Activated CD4-positive, alpha-beta T cell treated with anti-CD3 and anti-CD28 coated beads, Interleukin-2, amount 50 U/mL, for 48 hours (primary cell): ENCODE measurements at places on chromosomes 16 and 17.
A peak's percentile ranks its signal among the peaks of the same experiment; 100 is the strongest.

- DNase-seq = peak; percentile 20
These were observed 87.5 kb upstream of the WSB1 start for GRCh38 chr17:27206447-27206846.

- DNase-seq = no peak
These were observed 17.8 kb upstream of the METRNL start for GRCh38 chr17:83061586-83061985.

DNA sequence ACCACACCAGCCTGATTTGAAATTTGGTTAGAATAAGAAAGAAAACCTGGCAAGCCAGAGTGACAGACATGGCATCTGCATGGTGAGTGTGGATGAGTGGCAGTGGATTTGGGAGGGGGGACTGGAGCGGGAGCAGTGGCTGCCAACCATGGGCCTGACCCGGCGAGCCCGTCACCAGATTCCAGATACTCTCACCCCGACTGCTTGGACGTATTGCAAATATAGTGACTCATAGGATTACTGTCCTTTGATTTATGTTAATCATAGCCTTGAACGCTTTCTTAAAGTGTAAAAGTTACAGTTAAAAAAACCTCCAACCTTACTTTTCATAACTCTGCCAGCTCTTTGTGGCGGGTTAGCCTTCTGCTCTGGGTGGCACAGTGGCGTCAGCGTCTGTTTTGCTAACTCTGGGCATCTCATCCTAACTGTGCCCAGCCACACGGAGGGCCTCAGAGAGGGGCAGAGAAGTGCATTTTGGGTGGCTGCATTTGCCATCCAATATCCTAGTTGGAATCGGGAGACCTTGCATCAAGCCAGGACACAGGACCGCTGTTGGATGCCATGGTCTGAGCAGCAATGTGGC is 26.8 kb upstream of the FOXK2 start:
- no peak for DNase-seq

GRCh38 chr17:12545877-12546513 is 119.7 kb upstream of the MYOCD start:
- DNase-seq = peak; percentile 3

- no peak for DNase-seq
These were observed 19.0 kb upstream of the GNG13 start for GRCh38 chr16:819336-820043.

DNA sequence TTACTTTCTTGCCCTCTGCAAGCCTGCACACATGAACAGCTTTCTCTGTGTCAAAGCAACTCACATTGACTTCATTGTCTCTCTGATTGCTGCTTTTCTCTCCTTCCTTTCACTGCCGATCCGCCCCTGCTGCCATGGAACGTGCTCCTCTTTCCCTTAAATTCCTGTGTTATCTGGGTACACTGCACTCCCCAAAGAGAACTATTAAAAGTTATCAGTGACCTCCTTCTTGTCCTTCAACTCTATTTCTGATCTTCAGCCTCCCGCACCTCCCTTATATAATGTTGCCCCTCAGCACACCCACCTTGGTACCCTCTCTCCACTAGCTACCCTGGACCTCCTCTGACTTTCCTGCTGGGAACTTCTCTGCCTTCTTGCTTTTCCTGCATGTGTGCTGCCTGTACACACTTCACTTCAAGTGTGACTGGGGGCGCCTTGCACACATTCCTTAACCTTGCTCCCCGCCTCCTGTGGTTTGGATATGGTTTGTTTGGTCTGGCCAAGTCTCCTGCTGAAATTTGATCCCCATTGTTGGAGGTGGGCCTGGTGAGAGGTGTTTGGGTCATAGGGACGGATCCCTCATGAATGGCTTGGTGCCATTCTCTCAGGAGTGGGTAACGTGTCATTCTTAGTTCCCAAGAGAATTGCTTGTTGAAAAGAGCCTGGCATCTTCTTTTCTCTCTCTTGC is 26.7 kb upstream of the PMP22 start:
- no peak for DNase-seq

GRCh38 chr16:81838794-81839193 is 59.7 kb downstream of the PLCG2 start:
- DNase-seq = no peak

DNA sequence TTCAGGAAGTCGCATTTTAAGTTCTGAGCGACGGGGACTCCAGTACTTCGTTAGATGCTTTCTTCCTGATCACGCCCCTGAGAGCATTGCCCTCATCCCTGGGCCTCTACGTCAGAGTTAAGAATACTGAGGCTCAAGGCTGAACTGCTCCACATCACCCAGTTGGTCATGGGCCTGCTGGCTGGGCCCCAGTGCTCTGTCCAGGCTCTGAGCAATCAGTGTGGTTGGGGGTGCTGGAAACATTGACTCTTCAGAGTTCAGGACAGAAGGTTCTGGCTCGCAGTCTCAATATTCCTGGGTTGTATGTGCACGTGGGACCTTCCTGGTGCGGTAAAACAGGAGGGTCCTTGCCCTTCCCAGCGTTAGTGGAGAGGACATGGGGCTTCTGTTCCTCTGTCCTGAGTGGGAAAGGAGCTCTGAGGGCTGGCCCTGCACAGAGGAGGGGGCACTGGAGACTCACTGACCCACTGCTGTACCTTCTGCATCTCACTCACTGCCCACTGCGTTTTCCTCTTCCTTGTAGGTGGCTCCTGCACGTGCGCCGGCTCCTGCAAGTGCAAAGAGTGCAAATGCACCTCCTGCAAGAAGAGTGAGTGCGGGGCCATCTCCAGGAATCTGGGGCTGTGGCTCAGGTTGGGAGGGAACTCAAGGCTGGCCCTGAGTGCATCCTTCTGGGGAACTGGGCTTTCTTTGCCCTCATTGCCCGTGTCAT is 518 bp downstream of the MT1E start:
- no peak for DNase-seq

DNA sequence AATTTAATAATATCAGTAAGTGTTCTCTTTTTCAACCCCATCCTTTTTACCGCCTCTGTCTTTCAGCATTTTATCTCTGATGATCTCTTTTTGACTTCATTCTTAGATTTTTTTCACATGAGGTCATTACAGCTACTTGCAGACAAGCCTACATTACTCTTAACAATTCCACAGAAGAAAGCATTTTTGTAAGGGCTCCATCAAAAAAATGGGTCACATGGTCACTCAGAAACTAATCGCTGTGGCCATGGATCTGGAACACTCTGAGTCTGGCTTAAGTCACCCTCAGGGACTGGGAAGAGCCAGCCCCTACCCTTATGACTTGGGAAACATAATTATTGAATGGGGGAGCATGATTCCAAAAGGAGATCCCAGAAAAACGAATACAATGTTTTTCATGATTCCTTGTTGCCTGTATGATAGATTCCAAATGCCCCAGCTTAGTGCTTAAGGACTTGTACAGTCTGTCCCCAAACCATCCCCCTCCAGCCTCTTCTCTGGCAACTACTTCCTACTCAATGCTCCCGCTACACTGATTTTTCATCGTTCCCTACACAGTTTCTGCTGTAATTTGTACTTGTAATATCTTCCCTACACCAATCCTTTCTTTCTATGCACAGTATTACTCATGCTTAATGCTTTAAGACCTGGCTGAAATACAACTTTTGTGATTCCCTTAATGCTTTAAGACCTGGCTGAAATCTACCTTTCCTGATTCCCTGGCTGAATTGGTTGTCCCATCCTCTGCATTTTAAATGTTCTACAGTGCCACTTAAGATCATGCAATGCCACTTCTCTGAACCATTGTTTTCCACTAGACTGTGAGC is 457.8 kb downstream of the HS3ST4 start:
- no peak for DNase-seq

DNA sequence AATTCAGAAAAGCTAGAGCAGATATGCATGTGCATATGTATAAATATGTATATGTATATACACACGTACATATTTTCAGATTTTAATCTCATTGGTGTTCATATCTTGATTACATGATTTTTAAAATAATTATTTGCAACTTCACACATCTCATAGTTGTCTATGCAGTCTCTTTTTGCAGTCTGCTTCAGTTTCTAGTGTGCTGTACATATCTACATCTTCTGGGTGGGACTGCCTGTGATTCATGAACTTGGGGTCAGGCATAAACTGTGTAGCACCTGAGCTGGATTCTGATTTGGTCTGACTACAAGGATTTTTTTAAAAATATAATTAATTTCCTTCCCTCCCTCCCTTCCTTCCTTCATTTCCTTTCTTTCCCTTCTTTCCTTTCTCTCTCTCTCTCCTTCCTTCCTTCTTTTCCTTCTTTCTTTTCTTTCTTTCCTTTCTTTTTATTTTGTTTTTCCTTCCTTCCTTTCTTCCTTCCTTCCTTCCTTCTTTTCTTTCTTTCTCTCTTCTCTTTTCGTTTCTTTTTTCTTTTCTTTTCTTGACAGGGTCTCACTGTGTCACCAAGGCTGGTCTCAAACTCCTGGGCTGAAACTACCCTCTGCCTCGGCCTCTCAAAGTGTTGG is 96.5 kb downstream of the TANGO6 start:
- no peak for DNase-seq

- no peak for DNase-seq
These were observed 1.4 kb downstream of the VKORC1 start for GRCh38 chr16:31093132-31093703.

GRCh38 chr16:82987767-82988166 is 361.0 kb downstream of the CDH13 start:
- DNase-seq = no peak

DNA sequence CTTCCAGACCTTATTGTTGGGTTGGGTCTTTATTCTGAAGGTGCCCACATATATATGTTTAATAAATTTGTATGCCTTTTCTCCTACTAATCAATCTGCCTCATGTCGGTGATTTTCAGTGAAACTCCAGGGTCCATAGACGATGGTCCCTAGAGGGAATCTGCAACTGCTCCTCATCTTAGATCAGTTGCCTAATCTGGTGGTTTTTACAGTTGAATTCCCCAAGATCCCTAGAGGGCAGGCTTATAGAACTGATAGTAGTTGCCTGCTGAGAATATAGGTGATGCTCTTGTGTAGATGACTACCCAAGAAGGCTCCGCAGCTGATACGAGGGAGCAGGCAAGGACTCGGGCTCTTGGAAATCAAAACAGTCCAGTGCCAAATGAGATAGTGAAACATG is 619.2 kb upstream of the C16orf82 start:
- DNase-seq = no peak

DNA sequence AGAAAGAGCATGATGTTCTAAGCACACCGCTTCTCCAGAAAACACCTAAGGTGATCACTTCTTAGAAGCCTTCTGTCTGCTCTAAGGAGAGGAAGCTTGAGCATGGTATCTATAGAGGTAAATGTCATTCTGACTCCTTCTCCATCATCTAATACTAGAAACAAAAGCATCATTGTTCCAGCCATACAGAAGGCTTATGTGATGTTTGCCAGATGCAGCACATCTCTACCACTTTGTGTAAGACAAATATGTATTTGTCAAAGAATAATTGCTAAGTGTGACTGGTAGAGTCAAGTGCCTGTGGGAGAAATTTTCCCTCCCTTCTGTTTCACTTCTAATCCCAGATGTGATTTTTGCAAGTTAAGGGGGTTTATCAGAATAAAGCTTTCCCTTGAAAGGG is 217.1 kb downstream of the HS3ST3A1 start:
- DNase-seq = no peak

DNA sequence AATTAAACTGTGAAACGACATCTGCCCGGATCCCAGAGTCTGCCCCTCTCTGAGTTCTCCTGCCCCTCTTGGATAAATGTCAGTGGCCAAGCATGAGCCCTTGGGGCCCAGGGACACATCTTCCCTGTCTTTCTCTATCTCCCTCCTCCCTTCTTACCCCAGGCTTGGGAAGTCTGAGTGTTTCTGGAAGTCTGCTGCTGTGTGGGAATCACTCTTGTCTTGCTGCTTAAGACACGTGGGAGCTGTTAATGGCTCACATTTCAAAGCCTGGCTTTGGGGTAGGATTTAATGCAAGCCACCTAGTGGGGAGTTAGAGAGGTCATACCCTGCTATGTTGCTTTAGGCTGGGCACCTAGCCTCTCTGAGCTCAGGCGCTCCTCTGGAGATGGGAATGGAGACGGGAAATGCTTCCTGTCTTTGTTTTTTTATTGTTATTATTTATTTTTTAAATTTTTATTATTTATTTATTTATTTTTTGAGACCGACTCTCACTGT is 218.5 kb upstream of the CIBAR2 start:
- DNase-seq = no peak

DNA sequence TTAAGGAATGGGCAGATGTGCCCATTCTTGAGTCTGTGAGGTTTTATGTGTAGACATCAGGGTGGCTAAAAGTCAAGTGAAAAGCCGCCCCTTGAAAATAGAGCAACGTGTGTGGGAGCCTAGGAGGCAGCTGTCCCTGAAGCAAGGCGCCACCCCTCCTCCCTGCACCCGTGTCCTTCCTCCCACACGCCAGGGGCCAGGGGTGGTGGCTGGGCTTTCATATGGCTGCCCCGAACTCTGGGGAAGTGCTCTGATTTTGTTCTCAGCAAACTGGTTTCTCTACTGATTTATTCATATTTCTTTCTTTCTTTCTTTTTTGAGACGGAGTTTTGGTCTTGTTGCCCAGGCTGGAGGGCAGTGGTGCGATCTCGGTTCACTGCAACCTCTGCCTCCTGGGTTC is 4.7 kb downstream of the ZNF750 start:
- DNase-seq = no peak

DNA sequence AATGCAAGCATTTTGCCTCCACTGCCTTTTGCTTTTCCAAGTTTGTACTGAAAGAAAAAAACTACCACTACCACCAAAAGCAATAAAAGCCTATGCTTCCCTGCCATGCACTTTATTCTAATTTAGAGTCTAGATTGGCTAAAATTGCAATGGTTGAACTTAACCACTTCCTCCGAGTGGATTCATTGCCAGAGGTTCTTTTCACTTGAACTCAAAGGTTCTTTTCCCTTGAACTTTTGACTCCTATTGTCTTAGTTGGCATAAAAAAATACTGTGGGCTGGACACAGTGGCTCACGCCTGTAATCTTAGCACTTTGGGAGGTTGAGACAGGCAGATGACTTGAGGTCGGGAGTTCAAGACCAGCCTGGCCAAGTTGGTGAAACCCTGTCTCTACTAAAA is 319.8 kb upstream of the GOT2 start:
- DNase-seq = no peak

DNA sequence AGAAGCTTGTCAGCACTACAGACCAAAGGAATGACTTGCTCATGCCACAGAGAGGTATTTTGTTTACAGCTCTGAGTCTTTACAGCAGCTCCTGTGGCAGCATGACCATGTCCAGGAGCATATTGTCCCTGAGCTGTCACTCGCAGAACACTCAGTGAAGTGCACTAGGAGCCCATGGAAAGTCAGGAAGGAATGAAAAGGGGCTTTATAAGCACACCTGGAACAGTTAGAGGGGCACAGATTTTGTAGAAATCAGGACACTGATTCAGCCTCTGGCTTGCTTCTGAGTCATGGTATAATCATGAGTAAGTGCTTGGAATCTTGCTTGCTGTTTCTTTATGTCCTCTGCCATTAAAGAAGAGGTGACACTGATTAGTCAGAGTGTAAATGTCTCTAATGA is 41.0 kb downstream of the TADA2A start:
- DNase-seq = no peak
